ENCODE measurements at places on chromosomes 3 and 15.
A peak's percentile ranks its signal among the peaks of the same experiment; 100 is the strongest.

GRCh38 chr15:89104172-89104564, 15.9 kb downstream of the ABHD2 start:
- DNase-seq: no peak

DNA sequence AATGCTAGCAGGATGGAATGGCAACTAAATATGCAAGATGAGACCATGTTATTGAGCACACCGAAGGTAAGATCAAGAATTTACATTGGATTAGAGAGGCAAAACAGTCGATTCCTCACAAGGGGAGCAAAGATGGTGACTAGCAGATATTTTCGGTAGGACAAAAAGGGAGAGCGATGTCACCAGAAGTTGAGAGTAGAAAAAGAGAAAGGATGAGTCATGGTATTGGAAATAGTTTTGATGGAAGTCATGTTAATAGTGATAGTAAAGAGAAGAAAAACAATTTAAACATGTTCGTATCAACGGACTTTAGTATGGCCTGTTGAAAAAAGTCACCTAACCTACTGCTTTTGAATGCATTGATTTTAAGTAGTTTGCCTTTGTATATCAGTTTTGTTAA, 55.0 kb downstream of the UBE2E2 start:
- no peak for DNase-seq

DNA sequence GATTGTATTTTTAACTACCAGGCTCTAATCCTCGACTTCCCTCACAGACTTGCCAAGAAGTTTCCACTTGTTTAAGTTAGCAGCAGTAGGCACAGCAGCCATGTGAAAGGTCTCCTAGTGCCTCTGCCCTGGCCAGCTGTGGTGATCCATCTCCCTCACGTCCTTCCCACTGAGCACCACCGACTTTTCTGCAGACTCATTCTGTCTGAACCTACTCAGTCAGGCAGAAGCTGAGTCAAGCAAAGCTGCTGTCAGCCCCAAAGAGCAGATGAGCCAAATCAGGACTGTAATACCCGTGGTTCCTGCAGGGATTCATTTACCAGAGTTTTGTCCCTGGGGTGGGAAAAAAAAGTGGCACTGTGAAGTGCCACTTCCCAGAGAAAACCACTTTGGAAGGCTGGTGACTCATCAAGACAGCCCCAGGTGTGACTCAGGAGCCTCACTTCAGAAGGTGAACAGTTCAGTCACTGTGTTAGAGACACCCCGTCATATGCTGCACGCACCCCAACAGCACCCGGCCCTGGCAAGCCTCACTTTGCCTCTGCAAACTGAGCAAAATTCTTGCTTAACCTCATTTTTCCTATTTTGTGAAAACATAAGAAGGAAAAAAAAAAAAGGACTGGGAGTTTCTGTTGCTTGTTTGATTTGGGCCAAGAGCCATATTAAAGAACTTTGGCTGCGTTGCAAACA, 76.0 kb downstream of the WWTR1 start:
- no peak for DNase-seq

GRCh38 chr3:131020122-131020693, 6.4 kb downstream of the ASTE1 start:
- no peak for DNase-seq

DNA sequence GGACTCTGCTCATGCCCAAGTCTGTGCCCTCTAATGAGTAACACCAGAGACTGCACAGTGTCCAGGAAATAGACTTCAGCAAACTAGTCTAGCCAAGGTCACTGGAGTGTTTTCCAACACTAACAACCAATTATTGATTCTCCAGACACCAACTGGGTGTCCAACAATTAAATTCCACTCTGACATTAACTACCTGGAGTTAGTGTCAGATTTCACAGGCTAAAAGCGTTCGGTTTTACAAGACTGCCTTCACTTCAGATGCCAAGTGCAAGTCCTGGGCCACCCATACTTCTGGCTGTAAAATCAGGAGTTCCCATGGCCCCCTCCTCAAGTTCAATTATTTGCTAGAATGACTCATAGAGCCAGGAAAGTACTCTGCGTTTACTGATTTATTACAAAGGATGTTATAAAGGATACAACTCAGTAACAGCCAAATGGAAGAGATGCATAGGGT, 20.8 kb upstream of the CFAP161 start:
- no peak for DNase-seq

DNA sequence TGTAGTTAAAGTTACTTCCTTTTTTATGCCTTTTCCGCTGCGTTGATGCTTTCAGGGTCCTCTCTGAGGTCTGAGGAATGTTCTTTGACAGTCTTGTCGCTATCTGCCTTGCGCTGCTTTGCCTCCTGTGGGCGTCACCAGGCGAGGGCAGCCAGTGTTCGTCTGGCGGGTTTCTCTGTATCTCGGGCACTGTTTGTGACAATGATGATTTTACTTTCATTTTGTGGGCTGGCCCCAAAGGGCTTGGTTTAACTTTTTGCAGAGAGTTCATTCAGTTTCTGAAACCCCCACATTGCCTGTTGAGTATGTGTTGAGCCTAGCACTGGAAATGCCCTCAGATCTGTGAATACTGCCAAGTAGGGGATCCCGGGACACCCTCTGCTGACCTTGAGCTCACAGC, 24.6 kb upstream of the SACM1L start:
- peak; percentile 54 for DNase-seq

DNA sequence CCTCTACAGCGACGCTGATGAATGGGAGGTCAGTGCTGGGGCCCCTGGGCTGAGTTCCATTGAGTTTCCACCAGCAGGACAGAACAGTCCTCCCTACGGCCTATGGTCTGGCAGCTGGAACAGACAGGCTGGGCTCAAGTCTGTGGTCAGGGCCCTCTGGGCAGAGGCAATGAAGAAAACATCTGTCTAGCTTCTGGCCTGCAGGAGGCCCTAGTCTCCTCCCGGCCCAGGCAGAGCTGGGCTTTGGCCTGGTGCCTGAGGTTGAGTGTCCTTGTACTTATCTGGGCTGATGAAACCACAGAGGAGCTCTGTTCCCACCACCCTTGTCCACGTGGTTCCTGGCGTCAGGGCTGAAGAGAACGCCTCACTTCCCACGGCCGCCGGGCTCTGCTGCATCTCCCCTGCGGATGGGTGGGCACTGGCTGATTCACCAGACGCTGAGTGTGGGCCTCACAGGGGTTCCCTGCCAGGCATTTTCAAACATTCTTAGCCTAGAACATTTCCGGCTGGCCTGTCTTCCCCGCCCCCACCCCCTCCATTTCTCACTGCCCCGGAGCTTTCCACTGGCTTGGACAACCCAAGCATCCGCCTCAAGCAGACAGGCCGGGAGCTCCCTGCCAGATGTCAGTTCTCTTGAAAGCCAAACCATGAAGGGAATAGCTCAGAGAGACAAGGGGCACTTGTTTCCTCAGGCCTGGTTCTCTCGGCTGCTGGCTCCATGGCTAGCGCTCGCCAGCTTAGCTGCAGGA, 20.3 kb downstream of the PPCDC start:
- no peak for DNase-seq

- DNase-seq: no peak
Observed at GRCh38 chr3:180762866-180763265, 83.6 kb upstream of the CCDC39 start.

DNA sequence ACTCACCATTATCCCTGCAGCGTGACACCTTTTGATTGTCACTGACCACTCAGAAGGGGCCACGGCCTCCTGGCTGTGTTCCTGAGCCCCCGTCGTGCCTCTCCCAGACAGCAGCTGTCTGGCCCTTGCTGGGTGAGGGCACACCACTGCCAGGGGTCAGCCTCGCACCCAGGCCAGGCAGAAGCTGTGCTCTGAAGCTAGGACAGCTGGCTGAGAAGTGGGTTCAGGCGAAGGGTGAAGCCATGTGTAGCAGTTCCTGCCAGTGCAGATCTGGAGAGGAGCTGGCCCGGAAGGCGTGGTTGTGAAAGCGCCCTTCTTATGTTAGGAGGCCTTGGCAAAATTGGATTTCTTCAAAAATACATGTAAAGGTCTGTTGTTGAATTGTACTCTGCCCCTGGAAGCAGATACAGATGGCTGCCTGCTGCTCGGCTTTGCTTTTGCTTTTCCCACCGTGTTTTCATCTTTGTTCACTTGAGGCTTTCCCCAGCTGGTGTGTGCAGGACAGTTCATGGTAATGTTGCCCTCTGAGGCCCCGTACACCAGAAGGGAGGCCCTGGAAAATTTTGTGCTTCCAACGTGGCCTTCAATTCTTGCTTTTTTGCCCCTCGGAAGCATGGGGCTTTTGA, 49.1 kb downstream of the KLHL25 start:
- DNase-seq: no peak

GRCh38 chr15:42504631-42505030, 9.2 kb downstream of the SNAP23 start:
- DNase-seq: no peak

- no peak for DNase-seq
Observed at GRCh38 chr3:120481081-120481480, 30.3 kb upstream of the FSTL1 start.

- no peak for DNase-seq
Observed at GRCh38 chr3:159273608-159274007, 471.8 kb downstream of the MFSD1 start.

Measured in activated CD4-positive, CD25-positive, alpha-beta regulatory T cell (primary cell).